LNCaP clone FGC (cell line): ENCODE measurements at places on chromosomes 2 and 18.

DNA sequence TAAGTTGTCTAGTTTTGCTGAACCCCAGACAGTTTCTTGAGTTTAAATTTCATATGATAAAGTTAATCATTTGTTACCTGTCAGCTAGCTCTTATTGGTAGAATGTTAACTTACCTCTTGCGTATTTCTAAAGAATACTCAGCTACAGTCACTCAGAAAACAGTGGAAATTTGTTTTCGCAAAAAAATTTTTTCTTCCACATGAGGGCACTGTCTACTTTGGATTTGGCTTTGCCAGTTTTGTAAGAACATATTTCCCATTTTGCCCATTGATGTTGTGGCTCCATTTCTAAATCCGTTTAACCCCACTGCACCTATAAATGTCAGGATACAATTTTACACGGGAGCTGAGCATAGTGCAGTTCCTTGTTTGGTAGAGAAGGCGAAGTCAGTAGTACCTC lies 19.1 kb upstream of the GCFC2 start:
- no peak for DNase-seq

GRCh38 chr2:74864728-74865722 lies 31.1 kb downstream of the HK2 start:
- no peak for DNase-seq

GRCh38 chr2:2846332-2847208 lies 515.5 kb upstream of the MYT1L start:
- no peak for DNase-seq

- DNase-seq, result no peak
Observed at GRCh38 chr2:236980961-236981360, 104.7 kb upstream of the COPS8 start.

DNA sequence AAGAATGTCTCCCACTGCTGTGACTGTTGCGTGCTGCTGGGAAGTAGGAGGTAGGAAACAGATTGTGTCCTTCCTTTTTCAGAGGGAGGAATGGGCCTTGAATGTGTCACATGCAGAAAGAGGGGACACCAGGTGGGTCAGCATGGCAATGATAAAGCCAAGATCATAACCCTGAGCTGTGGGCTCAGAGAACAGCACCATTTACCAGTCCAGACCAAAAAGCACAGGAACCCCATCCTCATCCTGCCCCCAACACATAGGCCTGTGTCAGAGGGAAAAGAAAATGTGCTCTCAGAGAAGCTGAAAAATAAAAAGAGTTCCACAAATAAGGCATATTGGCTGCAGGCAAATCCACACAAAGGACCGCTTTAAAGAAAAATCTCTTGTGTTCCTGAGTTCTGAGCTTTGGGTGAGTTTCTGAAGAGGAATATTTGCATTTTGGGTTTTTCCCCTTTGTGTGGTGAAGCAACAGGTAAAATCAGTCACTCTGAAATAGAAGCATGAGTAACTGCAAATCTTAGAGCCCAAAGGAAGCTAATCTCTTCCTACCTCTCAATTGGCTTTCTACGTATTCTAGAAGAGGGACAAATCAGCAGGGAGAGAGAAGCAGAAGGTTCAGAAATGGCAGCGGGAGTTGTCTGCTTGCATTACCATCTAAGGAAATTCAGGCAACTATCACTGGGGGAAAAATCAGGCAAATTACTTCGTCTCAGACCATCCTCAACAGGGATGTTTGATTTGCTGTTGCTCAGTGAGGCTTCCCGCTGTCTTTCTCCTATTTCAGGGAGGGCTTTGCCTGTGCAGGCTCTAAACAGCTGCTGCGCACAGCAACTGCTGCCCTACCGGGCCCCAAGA lies 106.8 kb downstream of the BCL11A start:
- no peak for DNase-seq

GRCh38 chr2:234291765-234292204 lies 205.1 kb downstream of the ARL4C start:
- no peak for DNase-seq

DNA sequence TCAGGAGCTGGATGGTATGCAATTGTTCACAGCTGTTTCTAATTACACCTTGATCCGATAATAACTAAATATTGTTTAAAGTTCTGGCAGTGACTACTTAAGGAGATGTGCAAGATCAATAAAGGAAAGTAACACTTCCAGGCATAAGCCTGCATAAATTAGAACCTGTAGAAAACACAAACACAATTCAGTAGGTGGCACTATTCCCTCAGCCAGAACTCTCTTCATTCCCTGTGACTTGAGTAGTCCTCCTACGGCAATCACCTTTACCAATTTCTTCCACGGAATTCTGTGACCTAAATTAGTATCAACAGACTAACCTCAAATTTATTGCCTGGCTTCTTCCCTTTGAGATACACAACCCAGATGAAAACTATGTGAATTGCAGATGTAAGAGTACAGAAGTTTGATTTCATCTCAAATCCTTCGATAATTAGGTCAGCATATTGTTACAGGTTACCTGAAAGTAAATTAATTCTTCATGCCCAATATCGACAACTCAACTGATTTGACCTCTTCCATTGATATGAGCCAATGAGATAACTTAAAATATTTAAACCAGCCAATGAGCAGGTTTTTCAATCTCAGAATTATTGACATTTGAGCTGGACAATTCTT lies 137.8 kb downstream of the PID1 start:
- DNase-seq, result peak; percentile 18

GRCh38 chr18:3886575-3887322 lies 436.8 kb downstream of the TGIF1 start:
- DNase-seq, result no peak

- no peak for DNase-seq
Observed at GRCh38 chr2:196249860-196250259, 78.5 kb upstream of the STK17B start.

- no peak for DNase-seq
Observed at GRCh38 chr2:46451131-46451711, 28.1 kb upstream of the TMEM247 start.

DNA sequence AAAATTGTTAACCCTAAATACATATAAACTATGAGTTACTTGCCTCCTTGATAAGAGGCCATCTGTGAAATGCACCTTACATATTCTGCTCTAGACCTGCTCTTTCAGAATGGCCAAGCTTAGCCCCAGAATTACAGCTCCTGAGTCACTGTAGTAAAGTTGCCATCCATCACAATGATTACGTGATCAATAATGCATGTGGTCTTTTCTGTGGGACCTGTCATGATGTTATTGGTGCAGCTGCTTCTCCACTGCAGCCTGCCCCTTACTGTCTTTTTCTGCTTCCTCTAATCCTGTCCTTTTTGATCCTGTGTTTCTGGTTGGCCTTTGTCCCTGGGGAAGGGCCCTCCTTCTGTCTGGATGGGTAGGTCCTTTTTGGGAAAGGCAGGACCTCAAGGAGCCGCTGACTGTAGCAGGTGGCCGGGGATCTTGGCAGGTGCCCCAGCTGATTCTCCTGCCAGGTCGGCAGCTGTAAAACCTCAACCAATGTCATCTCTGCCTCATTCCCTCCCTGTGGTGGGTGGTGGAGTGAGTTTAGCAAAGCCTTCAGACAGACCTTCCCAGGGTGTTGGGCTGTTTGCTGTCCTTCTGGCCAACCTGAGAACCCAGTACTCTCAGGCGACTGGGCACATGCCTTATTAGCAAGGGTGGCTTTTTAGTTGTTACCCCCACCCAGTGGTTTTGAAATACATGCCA lies 126.2 kb upstream of the EML6 start:
- peak; percentile 41 for DNase-seq

DNA sequence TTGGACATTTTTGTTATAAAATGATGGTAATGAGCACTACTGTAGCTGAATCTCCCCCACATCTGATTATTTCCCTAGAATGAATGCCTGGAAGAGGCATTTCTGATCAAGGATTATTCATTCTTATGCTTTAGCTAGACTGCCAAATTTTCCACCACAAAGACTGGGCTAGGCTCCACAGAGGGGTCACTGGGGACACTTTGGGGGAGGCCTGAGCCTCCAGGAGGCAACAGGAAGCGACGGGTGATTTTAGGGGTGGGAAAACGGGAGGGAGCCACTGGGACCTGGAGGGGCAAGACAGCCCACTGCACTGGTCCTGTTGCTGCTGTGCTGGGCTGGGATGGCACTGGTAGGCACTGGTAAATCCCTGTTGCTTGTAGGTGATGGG lies 2.4 kb upstream of the ASB1 start:
- DNase-seq, result no peak

DNA sequence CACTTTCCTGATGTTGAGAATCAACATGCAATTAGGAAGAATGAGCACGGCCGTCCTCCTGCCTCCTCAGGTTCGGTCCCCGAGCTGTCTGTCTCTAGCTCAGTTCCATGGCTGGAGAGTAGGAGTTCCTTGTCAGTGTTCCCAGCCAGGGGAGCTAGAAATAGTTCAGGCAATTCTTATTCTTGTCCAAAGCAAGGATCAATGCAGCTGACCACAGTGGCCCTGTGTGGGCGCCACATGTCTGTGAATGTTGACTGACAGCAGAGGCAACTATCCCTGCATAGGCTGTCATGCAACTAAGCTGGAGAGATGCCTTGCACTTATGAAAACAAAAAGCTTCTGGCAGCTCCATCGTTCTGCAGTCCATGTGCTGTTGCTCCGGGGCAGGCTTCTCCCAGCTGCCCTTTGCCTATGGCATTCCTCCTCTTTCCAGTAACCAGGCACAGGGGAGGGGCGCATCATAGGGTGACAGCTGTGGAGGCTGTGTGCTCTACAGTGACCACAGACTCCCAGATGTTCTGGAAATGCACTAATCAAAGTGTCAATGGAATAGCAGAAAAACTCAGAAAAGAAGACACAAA lies 58.7 kb downstream of the PDCL3 start:
- DNase-seq, result no peak

- no peak for DNase-seq
Observed at GRCh38 chr2:67374949-67375348, 22.2 kb upstream of the ETAA1 start.

GRCh38 chr18:76459312-76459686 lies 35.7 kb downstream of the ZNF516 start:
- no peak for DNase-seq

GRCh38 chr2:134278553-134278952 lies 24.7 kb downstream of the MGAT5 start:
- DNase-seq, result no peak

GRCh38 chr2:20313659-20314058 lies 37.0 kb downstream of the PUM2 start:
- DNase-seq, result no peak

GRCh38 chr2:122451040-122451439 lies 695.6 kb downstream of the TSN start:
- DNase-seq, result peak; percentile 6

GRCh38 chr18:10404168-10404567 lies 50.3 kb upstream of the APCDD1 start:
- DNase-seq, result no peak

DNA sequence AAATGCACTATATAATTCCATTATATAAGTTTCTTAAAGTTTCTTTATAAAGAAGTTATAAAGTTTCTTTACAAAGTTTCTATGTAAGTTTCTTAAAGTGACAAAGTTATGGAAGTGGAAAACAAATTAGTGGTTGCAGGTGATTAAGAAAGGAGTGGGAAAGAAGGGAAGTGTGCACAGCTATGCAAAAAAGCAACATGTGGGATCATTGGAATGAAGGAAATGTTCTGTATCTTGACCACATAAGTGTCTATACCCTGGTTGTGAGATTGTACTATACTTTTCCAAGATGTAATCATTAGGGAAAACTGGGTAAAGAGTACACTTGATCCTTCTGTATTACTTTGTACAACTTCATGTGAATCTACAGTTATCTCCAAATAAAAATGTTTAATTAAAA lies 1541.1 kb downstream of the LRP1B start:
- DNase-seq, result no peak

DNA sequence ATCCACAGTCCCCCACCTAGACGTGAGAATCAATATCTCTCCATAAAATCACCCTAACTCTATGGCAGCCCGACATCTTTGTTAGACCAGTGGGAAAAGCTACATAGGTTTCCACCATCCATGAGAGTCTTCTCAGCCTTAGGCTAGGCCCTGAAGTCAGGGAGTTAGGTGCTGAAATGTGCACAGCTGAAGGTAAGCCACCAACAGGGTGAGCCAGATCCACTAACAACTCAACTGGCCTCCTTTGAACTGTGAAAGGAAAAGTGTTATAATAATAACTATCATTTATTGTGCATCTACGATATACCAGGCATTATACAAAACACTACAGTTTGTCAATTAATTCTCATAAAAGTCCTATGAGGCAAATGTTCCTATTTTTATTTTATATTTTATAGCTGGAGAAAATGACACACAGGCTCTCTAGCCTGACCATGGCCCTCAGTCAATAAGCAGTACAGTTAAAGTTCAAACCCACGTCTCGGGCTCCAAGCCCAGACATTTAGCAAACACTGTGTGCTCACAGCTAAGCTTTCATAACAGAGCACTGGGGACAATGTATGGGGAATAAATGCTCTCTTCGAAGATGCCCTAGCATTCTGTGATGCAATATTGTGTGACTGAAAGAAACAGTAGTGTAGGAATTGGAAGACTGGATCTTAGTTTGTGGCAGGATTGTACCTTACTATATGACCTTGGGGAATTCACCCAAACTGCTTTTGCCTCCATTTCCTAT lies 11.2 kb upstream of the CYP27C1 start:
- DNase-seq, result peak; percentile 38

GRCh38 chr2:64652231-64653108 lies 1.2 kb downstream of the SERTAD2 start:
- DNase-seq, result no peak

DNA sequence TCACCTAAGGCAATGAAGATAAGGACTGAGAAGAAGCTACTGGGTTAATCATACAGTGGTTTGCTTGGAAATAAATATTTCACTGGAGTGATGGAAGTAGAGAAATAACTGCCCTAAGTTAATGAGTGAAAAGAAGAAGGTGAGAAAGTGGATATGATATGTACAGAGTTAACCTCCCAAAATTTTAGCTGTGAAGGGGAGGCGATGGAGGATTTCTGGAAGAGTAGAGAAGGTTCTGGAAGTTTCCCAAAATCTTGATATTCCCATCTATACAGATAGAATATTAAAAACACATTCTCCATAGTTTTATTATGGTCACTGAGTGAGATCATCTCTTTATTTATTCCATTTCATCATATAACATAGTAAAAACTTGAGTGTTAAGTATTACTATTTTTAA lies 296.6 kb upstream of the RGPD4 start:
- DNase-seq, result no peak

- DNase-seq, result no peak
Observed at GRCh38 chr2:85012431-85012830, 41.5 kb downstream of the KCMF1 start.

DNA sequence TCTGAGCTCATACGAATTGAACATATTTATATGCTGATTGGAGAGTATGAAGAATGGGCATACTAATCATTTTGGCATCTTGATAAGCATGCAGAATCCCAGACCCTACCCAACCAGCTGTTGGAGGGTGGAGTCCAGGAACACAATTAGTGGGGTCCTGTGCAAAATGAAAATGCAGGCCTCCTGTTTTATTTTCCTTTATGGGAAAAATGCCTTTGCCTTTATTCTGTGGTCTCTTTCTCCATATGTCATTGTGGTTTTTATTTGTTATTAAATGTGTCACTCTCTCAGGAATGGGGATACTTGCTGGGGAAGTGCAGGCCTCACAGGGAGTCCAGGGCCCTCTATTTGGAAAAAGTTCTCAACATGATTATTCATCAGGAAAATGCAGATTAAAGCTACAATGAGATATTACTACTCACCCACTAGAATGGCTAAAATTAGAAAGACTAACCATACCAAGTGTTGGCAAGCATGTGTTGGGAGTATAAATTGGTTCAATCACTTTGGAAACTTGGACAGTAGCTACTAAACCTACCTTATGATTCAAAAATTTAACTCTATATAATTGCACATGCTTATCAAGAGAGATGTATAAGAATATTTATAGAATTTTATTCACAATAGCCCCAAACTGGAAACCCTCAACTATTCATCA lies 223.1 kb upstream of the FBXO11 start:
- no peak for DNase-seq
